ENCODE measurements at places on chromosomes 16 and 17.

DNA sequence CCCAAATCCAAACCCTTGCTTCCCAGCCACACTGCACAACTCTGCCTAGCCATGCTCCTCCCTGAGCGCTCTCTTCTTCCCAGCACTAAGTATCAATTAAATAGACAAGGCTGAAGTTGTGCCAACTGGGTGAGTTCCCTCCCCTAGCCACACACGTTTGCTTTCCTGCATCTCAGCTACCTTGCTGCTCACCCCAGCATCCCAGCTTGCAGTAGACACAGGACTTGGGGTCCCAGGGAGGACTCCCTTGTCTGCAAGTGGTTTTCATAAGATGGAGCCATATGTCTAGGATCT is 4.9 kb downstream of the CCDC182 start:
- DNase-seq = no peak

- no peak for DNase-seq
Measured at GRCh38 chr17:79624718-79625478, 14.0 kb upstream of the RBFOX3 start.

DNA sequence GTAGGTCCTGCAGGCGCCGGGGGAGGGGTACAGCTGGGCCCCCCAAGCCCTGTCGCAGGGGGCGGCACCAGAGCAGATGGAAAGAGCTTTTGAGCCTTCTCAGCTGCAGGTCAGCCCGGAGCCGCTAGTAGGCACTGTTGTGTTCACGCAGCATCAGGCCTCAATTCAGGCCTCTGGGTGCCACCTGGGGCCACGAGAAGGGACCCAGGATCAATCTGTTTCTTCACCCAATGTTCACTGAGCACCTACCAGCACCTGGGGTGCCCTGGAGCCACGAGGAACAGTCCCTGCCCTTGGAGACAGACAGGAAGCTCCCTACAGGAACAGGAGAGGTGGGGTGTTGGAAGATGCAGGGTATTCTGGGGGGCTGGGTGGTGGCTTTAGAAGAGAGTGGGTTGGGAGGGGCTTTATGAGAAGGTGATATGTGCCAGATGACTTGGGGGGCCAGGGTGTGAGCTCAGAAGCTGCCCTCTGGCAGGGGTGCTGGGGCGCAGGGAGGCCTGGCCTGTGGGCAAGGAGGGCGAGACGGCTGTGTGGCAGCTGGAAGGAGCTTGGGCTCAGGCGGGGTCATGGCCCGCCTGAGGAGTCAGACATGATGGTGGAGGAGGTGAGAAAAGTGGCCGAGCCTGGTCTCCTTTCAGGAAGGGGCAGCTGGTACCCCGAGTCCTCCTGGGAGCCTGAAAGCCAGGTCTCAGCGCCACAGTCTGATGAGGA is 121.9 kb upstream of the GSE1 start:
- DNase-seq = peak; percentile 17

GRCh38 chr16:16033208-16033717 is 83.8 kb downstream of the ABCC1 start:
- no peak for DNase-seq

GRCh38 chr17:8138374-8138671 is 13.9 kb downstream of the PER1 start:
- DNase-seq = no peak

GRCh38 chr16:2829501-2830354 is at the start of gene ZG16B:
Gene ZG16B (plus strand): TSS chr16:2830303. CDS start chr16:2830442, 139 bp downstream.
- peak; percentile 24 for DNase-seq

DNA sequence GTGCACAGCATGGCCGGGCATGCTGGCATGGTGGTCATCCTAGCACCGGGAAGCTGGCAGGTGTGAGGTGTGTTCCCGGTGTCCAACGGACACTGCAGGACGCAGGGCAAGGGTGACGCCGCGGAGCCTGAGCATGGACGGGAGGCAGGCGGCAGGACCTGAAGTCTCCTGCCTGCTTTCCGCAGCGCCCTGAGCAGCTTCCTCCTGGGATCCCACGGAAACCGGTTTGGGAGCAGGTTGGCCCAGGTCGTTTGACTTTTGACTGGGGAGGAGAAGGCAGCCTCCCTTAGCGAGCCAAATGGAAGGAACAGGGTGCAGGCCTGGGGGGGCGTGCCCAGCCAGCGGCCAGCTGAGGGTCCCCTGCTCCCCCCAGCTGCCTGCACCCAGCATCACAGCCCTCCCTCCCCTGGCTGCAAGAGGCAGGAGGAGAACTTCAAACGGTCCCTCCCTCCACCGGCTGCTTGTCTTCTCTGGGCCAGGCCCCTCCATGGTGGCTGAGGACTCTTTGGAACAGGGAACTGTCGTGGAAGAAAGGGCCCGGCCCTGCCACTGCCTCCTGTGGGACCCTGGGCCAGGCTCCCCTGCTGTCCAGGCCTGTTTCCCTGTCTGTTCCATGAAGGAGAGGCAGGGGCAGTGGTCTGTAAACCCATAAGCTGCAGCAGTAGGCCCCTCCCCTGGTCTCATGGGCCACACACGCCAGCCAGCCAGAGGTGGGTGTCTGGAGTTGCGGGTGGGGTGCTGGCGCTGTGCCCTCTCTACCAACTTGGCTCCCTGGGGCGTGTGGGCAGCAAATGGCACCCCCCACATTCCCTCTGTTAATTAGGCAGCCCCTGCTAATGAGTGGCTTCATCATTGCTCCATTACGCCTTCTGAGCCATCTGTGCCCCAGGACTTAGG is 7.8 kb upstream of the ADGRG1 start:
- DNase-seq = no peak
